ENCODE measurements at places on chromosomes 1 and 21.

DNA sequence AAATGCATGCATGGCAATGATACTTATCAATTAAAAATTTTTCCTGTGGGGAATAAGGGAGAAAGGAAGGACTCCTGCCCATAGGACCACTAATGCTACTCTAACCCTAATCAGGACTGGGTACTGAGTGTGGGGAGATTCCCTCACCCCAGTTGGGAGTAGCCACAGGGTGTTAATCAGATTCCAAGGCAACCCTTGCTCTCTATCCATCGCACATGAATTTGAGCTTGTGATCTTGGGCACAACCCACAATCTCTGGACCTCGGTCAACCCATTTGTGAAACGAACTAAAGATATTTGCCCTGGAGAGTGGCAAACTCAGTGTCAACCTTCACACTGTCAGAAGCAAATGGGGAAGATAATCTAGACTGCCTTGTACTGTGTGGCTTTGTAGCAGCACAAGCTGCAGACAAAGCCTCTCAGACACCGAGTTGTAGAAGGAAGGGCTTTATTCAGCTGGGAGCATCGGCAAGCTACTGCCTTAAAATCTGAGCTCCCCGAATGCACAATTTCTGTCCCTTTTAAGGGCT is 69.5 kb downstream of the SERINC2 start:
- DNase-seq, result no peak

DNA sequence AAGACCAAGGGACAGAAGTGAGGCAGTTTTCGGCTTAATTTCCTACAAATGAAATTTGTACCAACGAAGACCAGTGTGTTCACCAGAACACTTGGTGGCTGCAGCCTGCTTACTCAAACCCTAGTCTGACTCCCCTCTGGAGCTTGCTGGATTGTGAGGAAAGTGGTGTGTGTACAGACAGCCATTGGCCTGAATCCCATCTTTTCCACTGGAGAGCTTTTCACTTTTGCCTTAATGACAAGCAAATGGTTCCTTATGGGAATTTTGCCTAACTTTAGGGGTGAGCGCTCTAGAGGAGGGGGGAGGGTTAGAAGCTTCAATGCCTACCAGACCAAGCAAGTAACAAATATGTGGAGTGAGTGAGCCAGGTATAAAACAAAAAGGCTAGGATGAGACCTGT is 17.3 kb downstream of the METTL13 start:
- no peak for DNase-seq

DNA sequence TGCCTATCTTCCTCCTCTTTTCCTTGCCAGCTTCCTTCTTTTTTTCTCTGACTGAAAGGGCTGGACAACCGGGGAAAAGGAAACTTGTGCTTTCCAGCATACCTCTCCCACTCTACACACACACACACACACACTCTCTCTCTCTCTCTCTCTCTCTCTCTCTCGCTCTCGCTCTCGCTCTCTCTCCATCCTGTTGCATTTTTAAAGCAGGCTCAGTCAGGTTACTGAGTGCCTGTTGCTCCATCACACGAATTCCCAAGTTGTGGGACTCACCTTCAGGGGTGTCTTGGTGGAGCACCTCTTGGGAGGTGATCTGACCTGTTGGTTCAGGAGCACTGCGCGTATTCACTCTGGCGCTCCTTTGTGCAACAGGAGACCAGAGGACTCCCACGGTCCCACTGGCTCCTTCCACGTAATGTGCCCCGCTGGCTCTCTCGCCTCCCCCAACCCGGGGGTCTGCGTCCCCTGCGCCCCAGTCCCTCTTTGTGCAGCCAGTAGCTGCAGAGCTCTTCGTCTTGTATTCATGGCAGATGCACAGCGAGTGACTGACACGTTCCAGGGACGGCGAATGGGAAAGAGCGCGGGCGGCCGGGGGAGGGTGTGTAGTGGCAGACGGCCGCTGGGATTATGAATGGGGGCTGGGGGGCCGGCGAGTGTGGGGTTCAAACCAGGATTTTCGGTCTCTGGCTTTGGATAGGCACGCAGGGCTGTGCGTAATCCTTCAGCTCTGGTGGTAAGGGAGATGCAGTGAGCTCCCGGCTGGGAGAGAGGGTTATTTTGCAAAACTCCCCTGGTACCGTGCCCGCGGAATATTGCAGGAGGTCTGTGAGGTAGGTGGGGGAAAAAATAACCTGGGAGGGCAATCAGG is 660 bp upstream of the PDE4B start:
- DNase-seq, result peak; percentile 10

DNA sequence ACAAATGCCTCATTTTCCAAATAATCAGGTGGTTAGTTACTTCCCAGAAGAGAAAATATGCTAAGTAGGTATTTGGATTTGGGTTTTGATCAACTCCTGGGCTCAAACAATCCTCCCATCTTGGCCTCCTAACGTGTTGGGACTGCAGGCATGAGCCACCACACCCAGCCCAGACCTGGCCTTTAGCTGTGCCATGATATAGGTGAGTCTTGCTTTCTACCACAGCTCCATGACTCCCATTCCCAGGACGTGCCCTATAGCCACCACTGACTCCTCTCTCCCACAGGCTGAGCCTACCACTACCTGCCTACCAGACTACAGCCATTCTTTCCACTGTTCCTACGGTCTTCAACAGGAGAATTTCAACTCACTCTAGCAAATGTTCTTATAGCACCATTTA is 1.8 kb upstream of the SLC1A7 start:
- DNase-seq, result no peak

DNA sequence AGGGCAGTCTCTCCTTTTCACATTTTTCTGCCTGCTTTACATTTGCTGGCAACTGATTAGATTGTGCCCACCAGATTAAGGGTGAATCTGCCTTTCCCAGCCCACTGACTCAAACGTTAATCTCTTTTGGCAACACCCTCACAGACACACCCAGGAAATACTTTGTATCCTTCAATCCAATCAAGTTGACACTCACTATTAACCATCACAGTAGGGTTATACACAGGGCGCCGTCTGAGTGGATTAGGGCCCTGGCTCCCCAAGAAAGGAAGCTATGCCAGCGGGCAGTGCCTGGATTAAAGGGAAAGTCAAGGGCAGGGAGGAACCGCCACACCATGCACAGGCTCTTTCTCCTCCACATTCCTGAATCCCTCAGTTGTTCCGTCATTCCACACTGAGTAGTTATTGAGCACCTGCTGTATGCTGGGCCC is 56.2 kb downstream of the EVA1C start:
- no peak for DNase-seq

DNA sequence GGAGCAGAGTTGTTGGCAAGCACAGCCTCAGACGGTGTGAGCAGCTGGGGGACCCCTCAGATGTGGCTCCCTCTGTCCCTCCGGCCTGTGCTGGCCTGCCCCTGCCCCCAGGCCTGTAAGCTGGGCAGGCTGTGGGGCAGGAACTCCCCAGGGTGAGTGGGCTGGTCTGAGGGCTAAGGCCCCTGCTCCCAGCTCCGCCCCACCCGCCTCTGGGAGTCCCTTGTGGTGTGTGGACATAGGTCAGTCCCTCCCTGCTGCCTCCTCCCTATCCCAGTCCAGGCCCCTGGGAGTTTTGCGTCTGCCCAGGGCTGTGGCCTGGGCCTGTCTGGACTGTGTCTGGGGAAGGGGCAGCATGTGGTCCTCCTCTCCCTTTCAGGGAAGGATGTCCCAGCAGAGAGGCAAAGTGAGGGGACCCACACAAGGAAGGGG is 3.6 kb upstream of the VWA1 start:
- peak; percentile 37 for DNase-seq

DNA sequence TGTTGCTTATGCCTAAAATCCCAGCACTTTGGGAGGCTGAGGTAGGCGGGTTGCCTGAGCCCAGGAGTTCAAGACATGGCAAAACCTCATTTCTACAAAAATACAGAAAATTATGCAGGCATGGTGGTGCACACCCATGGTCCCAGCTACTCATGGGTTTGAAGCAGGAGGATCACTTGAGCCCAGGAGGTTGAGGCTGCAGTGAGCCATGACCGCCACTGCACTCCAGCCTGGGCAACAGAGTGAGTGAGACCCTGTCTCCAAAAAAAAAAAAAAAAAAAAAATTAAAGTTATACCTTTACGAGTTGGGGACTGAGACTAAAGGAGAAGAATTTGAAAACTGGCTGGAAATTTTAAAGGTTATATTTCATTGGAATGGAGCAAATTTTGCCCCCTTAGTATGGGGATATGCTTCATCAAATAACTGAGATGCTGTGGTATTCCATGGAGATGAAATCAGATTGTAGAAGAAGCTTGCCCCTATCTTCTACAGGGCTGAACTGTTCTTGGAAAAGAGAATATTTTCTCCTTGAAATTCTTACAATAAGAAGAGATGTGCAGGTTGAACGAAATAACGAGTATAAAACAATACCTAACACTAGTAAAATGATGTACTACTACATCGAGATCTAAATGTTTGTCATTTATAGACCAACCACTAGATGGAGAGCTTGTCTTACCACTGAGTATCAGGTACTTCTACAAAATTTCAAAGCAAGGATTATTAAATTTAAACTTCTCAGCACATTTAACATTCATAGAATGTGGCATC is 34.9 kb upstream of the SCYL3 start:
- peak; percentile 20 for DNase-seq

DNA sequence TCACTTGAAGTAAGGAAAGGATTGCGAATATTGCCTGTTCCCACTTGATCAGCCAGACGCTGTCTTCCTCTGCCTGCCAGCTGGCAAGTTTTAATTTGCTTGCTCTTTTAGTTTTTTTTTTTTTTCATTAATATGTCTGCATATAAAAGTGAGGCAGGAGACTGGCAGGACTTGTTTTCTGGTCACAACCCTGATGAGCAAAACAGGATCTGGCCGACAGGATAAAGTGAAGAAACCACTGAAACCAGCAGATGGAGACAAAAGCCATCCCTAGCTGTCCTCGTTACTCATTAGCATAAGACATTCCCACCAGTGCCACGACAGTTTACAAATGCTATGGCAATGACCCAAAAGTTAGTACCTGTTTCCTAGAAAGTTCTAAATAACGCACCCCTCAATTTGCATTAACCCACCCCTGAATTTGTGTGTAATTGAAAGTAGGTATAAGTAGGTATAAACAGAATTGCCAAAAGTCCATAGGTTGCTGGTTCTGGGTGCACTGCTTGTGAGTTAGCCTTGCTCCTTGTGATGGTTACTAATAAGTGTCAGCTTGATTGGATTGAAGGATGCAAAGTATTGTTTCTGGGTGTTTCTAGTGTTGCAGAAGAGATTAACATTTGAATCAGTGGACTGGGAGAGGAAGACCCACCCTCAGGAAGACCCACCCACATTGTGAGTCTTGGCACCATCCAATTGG is 60.8 kb downstream of the ZNF684 start:
- no peak for DNase-seq

- no peak for DNase-seq
These were observed 10.1 kb downstream of the ZBTB8B start for GRCh38 chr1:32474954-32475353.

DNA sequence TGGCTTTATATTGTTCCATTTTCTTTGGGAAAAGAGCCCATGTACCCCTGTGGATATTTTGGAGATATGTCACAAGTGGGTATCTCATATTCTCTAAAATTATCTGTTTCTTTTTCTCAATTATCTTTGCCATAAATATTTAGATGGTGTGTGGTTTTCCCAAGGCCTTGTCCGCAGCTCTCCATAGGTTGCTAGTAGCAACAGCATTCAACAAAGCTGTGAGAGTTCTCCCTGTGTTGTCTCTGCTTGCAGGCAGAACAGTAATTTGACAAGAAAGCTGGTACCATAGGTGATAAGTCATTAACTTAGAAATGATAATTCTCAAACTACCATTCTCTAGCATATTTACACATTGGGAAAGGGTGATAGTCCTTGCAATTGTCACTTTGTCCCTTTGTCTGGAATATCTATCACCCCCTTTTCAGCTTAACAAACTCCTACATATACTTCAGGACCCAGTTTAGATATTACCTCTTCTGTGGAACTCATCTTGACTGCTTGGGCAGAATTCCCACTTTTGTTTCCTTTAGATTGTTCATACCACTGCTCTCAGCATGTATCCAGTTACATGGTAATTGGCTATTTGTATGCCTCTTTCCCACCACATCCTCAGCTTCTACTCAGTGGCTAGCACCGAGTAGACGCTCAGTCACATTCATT is 8.9 kb downstream of the CD101 start:
- DNase-seq, result no peak

DNA sequence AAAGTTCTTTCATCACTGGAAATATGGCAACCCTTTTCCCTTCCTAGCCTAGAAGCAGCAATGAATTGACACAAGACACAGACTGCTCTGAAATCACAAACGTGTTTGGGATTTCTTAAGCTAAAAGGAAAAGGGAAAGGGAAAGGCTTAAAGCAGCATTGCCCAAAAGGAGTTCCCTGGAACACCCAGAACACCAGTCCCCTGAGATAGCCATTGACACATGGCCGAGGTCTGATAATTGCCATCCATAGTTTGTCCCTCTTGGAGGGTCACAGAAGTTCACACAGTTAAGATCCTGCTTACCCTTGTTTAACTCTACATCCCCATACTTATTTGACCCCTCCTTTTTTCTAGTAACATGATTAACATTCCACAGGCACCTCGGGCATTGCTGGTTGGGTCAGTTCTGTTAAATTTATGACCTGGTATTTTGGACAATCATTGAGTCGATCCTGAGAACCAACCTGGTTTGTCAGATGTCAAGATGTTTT is 72.9 kb downstream of the ZNF281 start:
- DNase-seq, result no peak

DNA sequence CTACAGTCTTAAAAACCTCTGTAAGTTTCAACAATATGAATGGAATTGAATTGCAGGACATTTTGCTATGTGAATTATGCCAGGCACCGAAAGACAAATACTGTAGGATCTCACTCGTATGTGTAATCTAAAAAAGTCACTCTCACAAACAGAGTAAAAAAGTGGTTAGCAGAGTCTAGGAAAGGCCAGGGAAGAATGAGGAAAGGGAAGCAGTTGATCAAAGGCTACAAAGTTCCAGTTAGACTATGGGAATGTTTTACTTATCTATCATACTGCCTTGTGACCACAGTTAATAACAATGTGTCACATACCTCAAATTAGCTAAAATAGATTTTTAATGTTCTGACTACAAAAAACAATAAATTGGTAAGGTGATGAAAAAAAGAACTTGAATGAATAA is 565.4 kb upstream of the BRINP3 start:
- DNase-seq, result no peak

GRCh38 chr1:231460614-231461013 is 38.5 kb upstream of the EGLN1 start:
- DNase-seq, result no peak

- no peak for DNase-seq
These were observed 48.4 kb downstream of the LTN1 start for GRCh38 chr21:28944296-28944695.
